Endothelial cell (in vitro differentiated cells): ENCODE measurements at places on chromosomes 2 and 18.

- DNase-seq = no peak
Observed at GRCh38 chr18:36867056-36867455, 38.1 kb downstream of the KIAA1328 start.

- DNase-seq = no peak
Observed at GRCh38 chr2:47346107-47346506, 56.8 kb upstream of the MSH2 start.

DNA sequence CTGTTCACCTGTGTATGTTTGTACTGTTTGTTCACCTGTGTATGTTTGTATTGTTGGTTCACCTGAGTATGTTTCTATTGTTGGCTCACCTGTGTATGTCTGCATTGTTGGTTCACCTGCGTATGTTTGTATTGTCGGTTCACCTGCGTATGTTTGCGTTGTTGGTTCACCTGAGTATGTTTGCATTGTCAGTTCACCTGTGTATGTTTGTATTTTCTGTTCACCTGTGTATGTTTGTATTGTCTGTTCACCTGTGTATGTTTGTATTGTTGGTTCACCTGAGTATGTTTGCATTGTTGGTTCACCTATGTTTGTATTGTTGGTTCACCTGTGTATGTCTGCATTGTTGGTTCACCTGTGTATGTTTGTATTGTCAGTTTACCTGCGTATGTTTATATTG, 14.6 kb downstream of the ADI1 start:
- no peak for DNase-seq

- DNase-seq = no peak
Observed at GRCh38 chr2:96233880-96234316, 25.3 kb upstream of the STARD7 start.

DNA sequence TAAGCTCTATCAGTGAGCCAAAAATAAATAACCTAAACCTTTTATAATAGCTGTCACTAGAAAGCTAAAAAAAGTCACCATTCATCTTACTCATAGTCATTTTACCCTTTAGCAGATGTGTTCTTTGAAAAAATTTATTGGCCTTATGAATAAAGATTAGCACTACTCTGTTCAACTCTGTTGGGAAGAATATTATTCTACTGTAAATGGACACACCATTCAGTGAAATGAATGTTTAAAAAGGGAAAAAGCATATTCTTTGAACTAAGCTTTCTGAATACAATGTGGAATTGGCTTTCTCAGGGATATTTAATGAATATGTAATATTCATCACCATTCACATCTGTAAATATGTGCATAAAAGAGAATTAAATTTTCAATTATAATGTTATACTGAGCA, 422.0 kb downstream of the CBLN2 start:
- DNase-seq = no peak

- no peak for DNase-seq
Observed at GRCh38 chr2:217797661-217798069, 205.1 kb downstream of the TNS1 start.

GRCh38 chr2:25649786-25650185, 23.6 kb downstream of the DTNB start:
- no peak for DNase-seq

DNA sequence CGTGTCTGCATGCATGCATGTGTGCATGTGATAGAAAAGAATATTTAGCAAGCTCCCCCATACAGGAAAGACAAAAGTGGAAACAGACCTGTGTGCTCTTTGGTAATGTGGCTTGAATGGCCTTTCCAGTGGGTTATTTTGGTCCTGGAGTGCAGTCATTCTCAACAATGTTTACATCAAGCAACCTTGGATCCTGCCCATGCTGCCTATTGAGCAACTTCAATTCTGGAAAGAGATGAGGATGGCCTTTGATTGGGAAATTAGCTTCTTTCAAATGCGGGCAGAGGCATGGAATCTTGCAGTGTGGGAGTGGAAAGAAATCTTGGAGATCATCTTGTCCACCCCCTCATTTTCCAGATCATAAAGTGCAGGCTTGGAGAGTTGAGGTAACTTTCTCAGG, 87.2 kb upstream of the SMAD2 start:
- no peak for DNase-seq

- no peak for DNase-seq
Observed at GRCh38 chr2:2853346-2853745, 522.3 kb upstream of the MYT1L start.
